NCI-H774 (cell line): ENCODE measurements at places on chromosomes 13 and 19.

- no peak for DNase-seq
Observed at GRCh38 chr13:40682449-40683240, 16.2 kb upstream of the FOXO1 start.

- no peak for DNase-seq
Observed at GRCh38 chr13:99656844-99657381, 155.6 kb downstream of the TM9SF2 start.

DNA sequence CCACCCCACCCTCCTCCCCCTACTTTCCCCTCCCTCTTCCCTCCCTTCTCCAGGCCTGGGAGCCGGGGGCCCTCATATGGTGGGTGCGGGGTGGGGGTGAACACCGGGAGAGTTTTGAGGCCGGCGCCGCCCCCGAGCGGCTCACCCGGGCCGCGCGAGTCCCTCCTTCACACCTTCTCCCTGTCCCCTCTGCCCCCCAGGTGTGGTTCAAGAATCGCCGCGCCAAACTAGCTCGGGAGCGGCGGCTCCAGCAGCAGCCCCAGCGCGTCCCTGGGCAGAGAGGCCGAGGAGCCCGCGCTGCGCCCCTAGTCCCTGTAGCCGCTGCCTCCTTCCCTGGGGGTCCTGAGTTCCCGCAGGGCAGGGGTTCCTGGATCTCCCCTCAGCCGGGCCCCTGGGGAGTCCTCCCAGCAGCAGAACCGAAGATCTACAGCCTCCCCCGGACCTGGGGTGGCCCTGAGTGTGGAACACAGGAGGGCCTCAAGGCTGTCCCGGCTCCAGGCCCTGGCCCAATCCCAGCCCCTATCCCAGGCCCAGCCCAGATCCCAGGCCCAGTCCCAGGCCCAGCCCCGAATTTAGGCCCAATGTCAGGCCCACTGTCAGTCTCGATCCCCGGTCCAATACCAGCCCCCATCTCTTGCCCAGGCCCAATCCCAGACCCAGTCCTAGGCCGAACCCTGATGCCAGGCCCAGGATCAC is 1.7 kb downstream of the TPRX2 start:
- no peak for DNase-seq

DNA sequence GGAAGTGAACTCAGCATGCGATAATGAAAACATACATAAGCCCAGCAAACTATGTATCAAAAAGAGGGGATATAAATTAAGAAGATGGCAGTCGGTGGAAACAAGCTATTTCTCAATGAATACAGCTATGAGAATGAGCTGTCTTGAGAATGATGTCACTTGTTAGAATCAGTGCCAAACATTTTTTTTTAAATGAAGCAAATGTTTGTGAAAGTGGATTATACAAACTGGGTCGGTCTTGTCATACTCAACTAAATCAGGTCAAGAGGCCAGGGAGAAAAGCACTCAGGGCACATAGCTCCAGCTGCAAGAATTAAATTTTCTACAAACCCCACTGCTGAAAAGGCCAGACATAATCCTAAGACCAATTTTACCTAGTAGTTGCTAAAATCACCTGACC is 1048.4 kb downstream of the SLITRK1 start:
- no peak for DNase-seq

- no peak for DNase-seq
Observed at GRCh38 chr19:49297403-49297802, 27.6 kb downstream of the SLC6A16 start.
